ENCODE measurements at places on chromosomes 1 and 21.

GRCh38 chr1:58764294-58764978, 19.4 kb downstream of the JUN start:
- DNase-seq: no peak

DNA sequence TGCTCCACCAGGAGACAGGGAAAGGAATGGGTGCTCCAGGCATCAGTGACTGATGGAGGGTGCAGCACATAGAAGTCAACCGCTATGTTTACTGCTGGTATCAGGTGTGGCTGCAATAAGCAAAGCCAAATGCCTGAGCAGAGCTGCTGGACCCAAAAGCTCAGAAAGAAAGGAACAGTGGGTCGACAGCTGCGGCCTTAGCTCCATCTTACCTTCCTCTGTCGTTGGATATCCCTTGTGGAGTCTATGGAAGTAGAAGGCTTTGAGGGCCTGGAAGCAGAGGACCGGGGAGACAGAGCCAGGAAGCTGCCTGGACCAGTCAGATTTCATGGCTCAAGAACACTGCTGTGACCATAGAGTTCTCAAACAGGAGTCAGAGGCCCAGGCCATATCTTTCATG, 45.3 kb downstream of the RIMS3 start:
- no peak for DNase-seq

DNA sequence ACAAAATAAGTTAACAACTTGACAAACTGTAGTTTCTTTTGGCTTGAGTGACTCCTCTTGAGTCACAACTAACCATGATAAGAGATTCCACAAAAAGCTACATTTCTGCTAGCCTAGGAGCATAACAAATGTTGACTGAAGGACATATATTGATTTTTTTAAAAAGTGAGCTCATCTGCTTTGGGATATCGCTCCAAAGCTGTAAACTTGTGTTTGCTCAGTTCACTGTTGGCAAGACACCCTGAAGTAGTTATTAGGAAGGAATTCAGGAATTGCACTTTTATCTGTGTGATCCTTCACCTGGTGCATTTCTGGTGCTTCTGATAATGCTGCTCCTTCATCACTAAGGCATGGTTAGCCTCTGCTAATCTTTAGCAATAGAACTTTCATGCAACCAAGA, 23.7 kb downstream of the RWDD3 start:
- no peak for DNase-seq

- no peak for DNase-seq
Measured at GRCh38 chr1:55034476-55035133, 4.7 kb upstream of the PCSK9 start.

GRCh38 chr1:206004826-206005225, 1.6 kb upstream of the RAB7B start:
- DNase-seq: peak; percentile 18

DNA sequence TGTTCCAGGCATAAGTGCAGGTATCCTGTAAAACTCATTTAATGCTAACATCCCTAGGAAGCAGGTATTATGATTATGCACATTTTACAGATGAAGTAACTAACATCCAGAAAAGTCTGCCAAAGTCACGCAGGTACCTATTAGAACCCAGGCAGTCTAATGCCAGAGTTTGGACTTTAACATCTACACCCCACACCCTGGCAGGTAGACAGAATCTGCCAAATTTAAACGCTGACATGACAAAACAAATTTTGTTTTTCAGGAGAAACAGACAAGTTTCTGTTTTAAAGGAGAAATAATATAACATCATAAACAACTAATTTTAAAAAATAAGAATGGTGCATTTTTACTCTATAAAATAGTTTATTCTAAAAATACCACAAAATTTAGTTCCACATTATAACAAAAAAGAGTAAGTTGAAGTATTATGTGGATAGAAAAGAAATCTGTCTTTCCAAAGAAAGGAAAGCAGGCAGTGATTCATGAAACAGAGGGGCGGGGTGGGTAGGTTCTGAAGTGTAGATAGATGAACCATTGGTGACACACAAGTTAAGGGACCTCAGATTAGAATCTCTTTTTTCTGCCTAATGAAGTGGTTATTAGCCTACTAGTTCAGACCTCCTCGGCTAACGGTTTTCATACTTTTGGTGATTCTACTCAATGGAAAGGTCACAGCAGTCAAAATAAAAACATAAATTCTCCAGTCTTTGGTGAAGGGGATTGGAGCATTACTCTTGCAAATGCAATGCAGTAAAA, 1.7 kb downstream of the ASPM start:
- peak; percentile 13 for DNase-seq

- DNase-seq: no peak
Measured at GRCh38 chr1:10865518-10866320, 69.3 kb upstream of the CASZ1 start.

DNA sequence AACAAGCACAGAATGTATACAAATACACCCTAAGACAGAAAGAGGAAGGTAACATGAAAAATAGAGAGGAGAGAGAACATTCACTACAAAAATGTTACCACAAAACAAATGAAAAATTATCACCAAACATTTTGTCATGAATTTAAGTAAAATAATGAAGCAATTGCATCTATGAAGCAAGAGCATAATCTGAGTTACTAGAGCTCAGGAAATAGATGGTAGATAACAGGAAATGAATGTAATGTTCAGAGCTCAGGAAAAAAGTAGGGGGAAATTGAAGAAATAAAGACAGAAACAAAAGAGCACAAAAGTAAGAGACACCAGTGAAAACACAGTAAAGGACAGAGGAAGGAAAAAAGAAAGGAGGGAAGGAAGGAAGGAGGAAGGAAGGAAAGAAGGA, 19.4 kb downstream of the SEC16B start:
- no peak for DNase-seq

- DNase-seq: no peak
Measured at GRCh38 chr21:41664881-41665765, 101.7 kb downstream of the RIPK4 start.

GRCh38 chr1:78122389-78122788, 76.6 kb downstream of the GIPC2 start:
- DNase-seq: no peak

- no peak for DNase-seq
Measured at GRCh38 chr1:230573658-230574057, 68.6 kb upstream of the COG2 start.

GRCh38 chr1:33455539-33456501, 16.6 kb upstream of the ZSCAN20 start:
- peak; percentile 40 for DNase-seq

- DNase-seq: no peak
Measured at GRCh38 chr1:92768915-92769314, 16.0 kb downstream of the EVI5 start.

- no peak for DNase-seq
Measured at GRCh38 chr1:92691925-92692324, 93.0 kb downstream of the EVI5 start.

- no peak for DNase-seq
Measured at GRCh38 chr1:85550784-85551516, 29.6 kb upstream of the CCN1 start.

DNA sequence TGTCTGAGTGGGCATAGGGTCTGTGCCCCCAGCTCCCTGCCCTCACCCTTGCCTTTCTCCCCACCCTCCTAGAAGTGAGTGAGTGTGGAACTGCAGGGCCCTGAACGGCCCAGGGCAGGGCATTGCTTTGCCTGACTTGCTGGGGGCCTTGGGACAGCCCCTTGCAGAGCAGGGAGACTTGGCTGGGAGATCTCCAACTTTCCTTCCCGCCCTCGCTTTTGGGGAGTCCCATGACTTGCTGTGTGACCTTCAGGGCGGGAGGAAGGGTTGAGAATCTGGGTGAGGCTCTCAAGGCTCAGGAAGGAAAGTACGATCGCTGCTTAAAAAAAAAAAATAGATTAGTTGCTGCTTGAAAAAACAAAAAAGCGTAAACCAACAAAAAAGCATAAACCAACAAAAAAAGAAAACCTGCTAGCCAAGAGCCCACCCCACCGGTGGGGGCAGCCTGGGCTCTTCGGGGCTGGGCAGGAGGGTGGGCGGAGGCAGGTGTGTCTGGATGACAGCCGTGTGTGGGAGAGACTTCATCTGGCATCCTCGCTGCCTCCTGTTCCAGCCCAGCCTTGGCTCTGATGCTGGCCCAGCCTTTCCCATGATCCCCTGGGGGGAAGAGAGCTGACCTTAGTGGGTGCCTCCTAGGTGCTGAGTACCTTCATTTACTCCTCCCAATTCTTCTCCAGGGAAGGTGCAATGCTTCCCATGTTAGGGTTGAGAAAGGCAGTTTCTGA, 6.5 kb downstream of the NBL1 start:
- DNase-seq: no peak

GRCh38 chr1:119771016-119771415, 2.3 kb upstream of the HMGCS2 start:
- no peak for DNase-seq

- no peak for DNase-seq
Measured at GRCh38 chr1:22434717-22435116, 16.9 kb upstream of the ZBTB40 start.

DNA sequence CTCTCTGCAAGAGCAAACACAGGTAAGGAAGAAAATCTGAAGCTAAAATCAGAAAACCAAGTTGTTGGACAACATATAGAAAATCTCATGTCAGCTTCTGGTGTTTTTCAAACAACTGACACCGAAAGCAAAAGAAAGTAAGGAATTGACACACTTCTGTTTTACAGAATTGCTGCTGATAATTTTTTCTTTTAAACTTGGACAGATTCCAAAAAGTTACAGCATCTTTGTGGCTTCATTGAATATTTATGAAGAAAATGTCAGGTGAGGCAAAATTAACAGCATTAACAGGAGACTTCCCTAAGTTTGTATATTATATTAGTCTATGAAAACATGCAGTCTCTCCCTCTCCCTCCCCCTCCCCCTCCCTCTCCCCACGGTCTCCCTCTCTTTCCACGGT, 14.9 kb upstream of the CTSS start:
- DNase-seq: no peak

GRCh38 chr21:38140207-38140903, 116.4 kb upstream of the KCNJ15 start:
- DNase-seq: no peak

GRCh38 chr1:63950023-63950422, 176.2 kb downstream of the ROR1 start:
- no peak for DNase-seq

- peak; percentile 21 for DNase-seq
Measured at GRCh38 chr1:27428316-27429028, 36.0 kb downstream of the GPR3 start.

- DNase-seq: no peak
Measured at GRCh38 chr1:238341395-238341794, 450.7 kb upstream of the ZP4 start.

- DNase-seq: no peak
Measured at GRCh38 chr1:1954015-1954414, 34.9 kb upstream of the TMEM52 start.

DNA sequence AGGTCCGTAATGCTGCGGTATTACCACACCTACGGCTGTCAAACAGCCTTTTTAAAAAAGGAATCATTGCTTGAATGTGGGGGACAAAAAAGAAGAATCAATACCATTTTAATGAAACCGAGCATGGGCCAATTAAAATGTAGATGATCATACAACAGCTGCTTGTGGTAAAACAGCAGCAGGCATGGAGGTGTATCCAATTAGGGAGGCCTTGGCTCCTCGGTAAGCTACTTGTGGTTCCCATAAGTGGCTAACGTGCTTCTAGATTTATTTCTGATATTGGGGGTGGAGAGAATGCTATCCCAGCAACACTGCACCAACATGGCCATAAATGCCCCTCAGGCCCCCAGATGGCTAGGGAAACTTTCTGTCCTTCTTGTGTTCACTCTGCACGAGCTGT, 1.8 kb downstream of the PTPN14 start:
- no peak for DNase-seq

- no peak for DNase-seq
Measured at GRCh38 chr1:232795497-232796053, 9.6 kb upstream of the MAP10 start.

All from NCI-H2081 (cell line).